Midbrain (tissue), 1 donor: ENCODE measurements at places on chromosomes 16 and 17.

- no peak for DNase-seq
These were observed 4.9 kb downstream of the IRX6 start for GRCh38 chr16:55328611-55329569.

GRCh38 chr16:55992551-55992950, 117.4 kb upstream of the CES5A start:
- DNase-seq: no peak

DNA sequence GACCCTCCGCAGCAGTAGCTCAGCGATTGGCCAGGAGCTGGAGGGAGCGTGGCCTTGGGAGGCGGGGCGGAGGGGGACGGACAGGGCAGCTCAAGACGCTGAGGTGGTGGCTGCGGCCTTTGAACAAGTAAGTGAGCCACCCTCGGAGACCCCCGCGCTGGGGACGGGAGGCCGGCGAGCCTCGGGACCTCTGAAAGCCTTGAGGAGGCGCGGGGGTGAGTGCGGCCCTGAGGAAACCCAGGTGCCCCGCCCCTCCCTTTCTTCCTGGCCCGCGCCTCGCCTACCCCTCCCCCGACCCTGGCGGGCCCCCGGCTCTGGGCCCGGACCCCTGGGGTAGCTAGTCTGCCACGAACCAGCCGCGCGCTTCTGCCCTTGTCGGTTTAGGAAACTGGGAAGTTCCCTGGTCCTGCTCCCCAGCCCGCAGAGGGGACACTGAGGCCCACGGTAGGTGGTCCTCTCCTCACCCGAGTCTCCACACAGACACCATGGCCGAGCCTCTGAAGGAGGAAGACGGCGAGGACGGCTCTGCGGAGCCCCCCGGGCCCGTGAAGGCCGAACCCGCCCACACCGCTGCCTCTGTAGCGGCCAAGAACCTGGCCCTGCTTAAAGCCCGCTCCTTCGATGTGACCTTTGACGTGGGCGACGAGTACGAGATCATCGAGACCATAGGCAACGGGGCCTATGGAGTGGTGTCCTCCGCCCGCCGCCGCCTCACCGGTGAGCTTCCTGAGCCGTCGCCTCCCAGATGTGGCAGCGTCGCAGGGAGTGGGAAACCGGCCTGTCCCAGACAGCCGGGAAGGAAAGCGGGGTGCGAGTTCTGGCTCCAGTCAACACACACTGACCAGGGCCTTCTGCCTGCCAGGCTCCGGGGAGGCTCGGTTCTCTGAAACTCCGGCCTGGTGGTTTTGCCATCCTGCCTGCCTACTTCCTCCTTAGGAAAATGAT, at the start of gene MAPK7:
MAPK7 (plus strand) TSS at position 83 of the 945 bp plus-strand sequence; CDS start at position 486, 403 bp downstream.
- DNase-seq: no peak

DNA sequence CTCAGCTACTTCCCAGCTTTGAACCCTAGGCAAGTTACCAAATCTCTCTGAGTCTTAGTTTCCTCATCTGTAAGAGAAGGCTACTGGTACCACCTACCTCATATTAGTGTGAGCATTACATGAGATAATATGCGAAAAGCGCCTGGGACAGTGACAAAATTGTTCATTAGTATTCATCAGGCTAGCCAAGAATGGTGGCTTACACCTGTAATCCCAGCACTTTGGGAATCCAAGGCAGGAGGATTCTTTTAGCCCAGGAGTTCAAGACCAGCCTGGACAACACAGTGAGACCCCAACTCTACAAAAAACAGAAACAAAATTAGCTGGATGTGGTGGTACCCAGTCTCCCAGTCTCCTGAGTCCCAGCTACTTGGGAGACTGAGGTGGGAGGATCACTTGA, 3.3 kb downstream of the PLCD3 start:
- no peak for DNase-seq

DNA sequence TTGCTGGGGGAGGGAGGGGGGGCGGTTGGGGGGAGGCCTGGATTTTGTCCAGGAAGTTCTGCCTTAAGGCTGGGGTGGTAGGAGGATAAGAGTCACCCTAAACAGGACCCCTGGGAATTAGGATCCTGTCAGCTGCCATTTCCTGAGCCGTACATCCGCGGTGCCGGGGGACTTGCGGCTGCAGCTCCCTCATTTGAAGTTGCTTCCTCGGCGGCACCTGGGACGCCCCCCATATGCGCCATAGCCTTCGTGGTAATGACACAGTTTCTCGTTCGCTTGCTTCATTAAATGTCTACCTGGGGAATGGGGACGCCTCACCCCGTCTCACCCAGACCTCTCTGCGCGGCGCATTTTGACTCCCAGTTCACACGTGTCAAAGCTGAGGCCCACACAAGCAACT, 55.1 kb upstream of the PABPN1L start:
- no peak for DNase-seq

- DNase-seq: peak; percentile 42
These were observed 66.6 kb downstream of the SIAH1 start for GRCh38 chr16:48318630-48319029.

DNA sequence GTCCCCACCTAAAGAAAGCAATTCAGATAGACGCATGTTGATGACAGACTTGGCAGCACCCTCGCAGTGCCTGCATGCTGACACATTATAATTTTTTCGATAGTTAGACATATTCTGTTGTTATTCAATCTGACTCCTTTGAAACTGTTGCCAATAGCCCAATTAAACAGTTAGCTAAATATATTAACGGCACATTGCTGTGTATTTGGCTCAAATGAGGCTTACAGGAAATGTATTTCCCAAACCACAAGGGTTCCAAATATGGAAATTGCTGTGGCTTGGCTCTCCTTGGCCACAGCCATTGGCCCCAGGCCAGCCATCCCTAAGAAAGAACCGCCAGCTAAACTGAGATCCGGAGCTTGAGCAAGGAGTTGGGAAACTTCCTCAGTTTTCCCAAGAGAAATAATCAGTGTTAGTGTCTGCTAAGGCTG, 31.1 kb downstream of the C16orf82 start:
- no peak for DNase-seq

GRCh38 chr17:28370035-28370743, at the start of gene VTN:
VTN (minus strand) TSS chr17:28370307; CDS start chr17:28370203, 104 bp downstream.
- no peak for DNase-seq

DNA sequence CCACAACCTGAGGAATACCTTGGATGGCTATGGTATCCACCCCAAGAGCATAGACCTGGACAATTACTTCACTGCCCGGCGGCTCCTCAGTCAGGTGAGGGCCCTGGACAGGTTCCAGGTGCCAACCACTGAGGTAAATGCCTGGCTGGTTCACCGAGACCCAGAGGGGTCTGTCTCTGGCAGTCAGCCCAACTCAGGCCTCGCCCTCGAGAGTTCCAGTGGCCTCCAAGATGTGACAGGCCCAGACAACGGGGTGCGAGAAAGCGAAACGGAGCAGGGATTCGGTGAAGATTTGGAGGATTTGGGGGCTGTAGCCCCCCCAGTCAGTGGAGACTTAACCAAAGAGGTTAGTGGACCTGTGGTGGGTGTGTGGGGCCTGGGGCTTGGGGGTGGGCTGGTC, 3.1 kb downstream of the NFE2L1 start:
- no peak for DNase-seq

DNA sequence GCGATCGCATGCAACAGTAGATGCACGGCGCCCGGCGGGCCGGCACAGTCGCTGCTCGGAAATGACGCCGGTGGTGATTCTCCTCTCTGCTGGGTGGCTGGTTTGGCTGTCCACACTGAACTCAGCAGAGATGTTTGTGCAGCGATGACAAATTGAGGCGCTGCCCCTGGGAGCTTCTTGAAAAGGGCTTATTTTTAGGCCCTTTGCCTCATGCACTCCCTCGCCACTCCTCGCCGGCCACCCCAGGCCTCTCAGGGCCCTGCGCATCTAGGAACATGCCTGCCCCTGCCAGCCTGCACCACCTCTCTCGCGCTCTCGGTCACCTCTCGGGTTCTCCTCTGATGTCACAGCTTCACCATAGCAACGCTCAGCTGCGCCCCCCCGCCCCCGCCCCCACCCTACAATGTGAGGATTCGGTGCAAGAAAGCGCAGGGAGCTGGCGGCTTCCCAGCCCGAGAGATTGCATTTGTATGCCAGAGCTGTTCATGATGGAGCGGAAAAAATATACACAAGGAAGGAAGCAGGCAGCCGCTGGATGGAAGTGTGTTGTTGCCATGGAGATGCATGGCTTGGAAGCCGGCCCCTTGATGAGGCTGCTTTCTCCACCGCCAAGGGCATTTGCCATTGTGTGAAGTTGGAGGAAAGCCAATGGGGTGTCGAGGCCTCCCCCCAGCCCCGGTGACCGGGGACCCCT, 81.3 kb upstream of the PLCG2 start:
- DNase-seq: peak; percentile 45

GRCh38 chr16:12614662-12615278, 188.9 kb downstream of the CPPED1 start:
- DNase-seq: no peak

DNA sequence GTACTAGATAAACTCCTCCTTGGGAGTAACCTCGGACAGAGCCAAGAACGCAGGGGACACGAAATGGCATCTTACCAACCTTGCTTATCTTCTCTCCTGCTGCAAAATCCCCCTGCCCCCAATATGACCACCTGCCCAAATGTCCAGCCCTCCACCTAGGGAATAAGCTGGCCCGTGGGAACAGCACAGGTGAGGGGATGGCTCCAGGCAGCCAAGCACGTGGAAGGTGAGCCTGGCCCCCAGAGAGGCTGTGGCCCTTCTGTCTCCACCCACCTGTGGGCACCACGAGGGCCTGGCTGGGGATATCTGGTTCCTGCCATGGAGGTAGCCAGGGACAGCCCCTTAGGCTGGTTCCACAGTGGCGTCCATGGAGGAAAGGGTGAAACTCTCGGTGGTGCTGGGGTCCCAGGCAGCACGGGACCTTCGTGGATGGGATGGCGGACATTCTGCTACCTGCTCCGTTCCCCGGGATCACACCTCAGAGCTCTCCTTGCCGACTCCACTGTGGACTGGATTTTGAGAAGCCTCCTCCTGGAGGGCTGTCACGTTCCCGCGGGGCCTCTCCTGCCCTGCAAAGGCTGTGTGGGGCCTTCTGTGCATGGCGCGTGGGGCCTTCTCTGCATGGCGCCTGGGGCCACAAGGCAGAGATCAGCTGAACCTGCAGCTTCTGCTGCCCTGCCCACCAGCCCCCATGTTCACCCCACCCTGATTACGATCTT, 388.5 kb upstream of the TNRC6C start:
- no peak for DNase-seq

DNA sequence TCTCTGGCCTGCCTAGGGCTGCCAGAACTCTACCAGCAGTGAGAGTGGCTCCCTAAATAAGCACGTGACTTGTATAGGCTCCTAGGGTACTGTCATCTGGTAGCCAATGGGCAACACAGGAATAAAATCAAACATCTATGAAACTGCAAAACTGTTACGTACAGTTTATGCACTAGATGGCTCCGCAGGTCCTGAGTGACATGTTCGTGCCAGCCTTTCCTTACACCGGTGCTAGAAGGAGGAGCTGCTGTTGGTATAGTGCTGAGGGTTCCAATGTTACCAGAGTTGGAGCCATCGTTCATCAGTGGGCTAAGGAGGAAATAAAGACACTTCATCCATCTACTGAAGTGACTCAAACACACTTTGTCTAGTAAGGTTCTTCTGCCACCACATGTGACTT, 63.2 kb upstream of the TRAP1 start:
- DNase-seq: no peak

DNA sequence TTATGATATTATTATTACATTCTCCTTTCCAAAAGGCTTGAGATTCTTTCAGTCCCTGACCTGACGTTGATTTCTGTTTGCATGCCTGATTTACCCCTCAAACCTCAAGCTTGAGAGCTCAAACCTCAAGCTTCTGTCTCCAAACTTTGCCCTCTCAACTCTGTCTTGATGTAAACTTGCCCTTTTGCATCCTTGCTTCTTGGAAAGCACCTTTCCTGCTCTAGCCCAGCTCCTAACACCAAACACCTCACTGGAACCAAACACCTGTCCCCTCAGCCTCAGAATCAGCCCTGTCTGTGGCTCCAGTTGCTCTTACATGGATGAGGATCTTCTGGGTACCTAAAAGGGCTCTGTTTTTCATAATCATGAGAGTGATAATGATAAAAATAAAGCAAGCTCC, 109.2 kb downstream of the GP2 start:
- no peak for DNase-seq

- no peak for DNase-seq
These were observed 239.4 kb downstream of the IRF8 start for GRCh38 chr16:86138121-86139085.

DNA sequence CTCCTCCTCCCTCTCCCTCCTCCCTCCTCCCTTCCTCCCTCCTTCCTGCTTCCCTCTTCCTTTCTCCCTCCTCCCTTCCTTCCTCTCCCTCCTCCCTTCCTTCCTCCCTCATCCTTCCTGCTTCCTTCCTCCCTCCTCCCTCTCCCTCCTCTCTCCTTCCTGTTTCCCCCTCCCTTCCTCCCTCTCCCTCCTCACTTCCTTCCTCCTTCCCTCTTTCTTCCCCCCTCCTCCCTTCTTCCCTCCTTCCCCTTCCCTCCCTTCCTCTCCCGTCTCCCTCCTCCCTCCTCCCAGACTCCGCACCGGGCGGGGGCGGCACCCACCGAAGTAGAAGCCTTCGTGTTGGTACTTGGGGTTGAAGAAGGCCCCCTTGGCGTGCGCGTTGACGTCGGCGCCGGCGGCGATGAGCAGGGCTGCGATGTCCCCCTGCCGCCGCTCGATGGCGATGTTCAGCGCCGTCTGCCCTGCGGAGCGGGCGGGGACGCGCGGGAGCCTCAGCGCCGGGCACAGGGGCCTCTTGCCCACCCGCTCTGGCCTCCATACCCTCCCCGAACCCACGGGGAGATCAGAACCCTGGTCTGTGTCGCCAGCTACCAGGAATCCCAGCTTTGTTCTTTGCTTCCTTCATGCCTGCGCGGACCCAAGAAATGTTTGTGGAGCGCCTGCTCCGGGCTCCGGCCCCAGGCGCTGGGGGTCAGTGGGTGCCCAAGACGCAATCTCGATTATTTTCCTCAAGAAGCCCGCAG, 22.2 kb downstream of the TRPV3 start:
- peak; percentile 82 for DNase-seq

GRCh38 chr17:28279411-28279810, 39.6 kb upstream of the TMEM97 start:
- DNase-seq: no peak

GRCh38 chr17:78044280-78044835, 84.2 kb downstream of the TMC6 start:
- DNase-seq: no peak

- no peak for DNase-seq
These were observed 22.7 kb downstream of the MYO1D start for GRCh38 chr17:32854207-32854606.

GRCh38 chr16:28089992-28090365, 26.5 kb upstream of the GSG1L start:
- DNase-seq: no peak

DNA sequence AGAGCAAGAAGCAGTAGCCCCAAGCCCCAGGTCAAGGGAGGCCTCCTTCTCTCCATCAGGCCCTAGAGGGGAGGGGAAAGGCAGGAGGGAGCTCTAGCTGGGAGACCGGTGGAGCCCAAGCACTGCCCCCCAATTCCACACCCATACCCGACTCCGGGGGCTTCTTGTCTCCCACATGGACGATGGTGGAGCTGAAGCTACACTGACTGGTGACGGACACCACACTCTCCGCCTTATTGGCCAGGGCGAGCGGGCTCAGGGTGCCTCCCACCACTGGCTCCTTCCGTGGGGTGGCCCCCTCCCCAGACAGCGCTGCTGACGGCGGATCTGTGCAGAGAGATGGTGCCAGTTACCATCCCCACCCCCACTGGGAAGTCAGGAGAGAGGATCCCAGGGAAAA, 6.4 kb downstream of the PER1 start:
- DNase-seq: no peak
